ENCODE measurements at places on chromosomes 1 and 21. TPM values are rescaled to one million over a fixed set of nuclear protein-coding genes. Genes with fewer than 3 reads are reported as not detected.

The GOLPH3L gene
- 9.3 TPM for polyA plus RNA-seq

The NCF2 gene
- polyA plus RNA-seq = 20.5 TPM

The IRF6 gene
- 1.4 TPM for polyA plus RNA-seq

The TRIM63 gene
- 0.13 TPM for polyA plus RNA-seq

The TINAGL1 gene
- 38.0 TPM for polyA plus RNA-seq

The OR2G6 gene
- polyA plus RNA-seq = not detected

The LRRC53 gene
- polyA plus RNA-seq = not detected

The SERINC2 gene
- 4.1 TPM for polyA plus RNA-seq

The TMEM61 gene
- not detected for polyA plus RNA-seq

The MYOM3 gene
- polyA plus RNA-seq = 0.02 TPM

The CFHR5 gene
- polyA plus RNA-seq = not detected

The SMIM34 gene
- not detected for polyA plus RNA-seq

Data from spleen (tissue), 13 donors.